A549 treated with GW870086 at 1 μM for 4 hours (cell line): ENCODE measurements at places on chromosomes 1 and 21. TPM values are rescaled to one million over a fixed set of nuclear protein-coding genes. Genes with fewer than 3 reads are reported as not detected.

The MAGI3 gene
- 3.4 to 4.4 TPM (median 3.8 TPM) in 5 replicates for total RNA-seq

The SELL gene
- 0.08 to 1.5 TPM (median 0.17 TPM) in 5 replicates for total RNA-seq

The LRRC42 gene
- 27.6 to 28.8 TPM (median 28.4 TPM) in 5 replicates for total RNA-seq

The IFFO2 gene
- total RNA-seq, result 6.3 to 9.4 TPM (median 8.9 TPM) in 5 replicates

The SLC35F3 gene
- 4.0 to 5.4 TPM (median 5.3 TPM) in 5 replicates for total RNA-seq

The ZNF648 gene
- total RNA-seq, result not detected in 5 replicates

The AHDC1 gene
- total RNA-seq, result 22.4 to 30.6 TPM (median 27.6 TPM) in 5 replicates

The ELAPOR1 gene
- total RNA-seq, result 0.38 to 1.1 TPM (median 0.44 TPM) in 5 replicates

The SLC2A5 gene
- 0.06 to 0.77 TPM (median 0.33 TPM) in 5 replicates for total RNA-seq

The CFHR3 gene
- total RNA-seq, result 0.08 to 0.20 TPM (median 0.15 TPM) in 4 of 5 replicates, not detected in the other

The MYOG gene
- total RNA-seq, result not detected in 5 replicates

The FCER1A gene
- not detected in 5 replicates for total RNA-seq

The IL10RB gene
- 17.3 to 20.2 TPM (median 18.5 TPM) in 5 replicates for total RNA-seq

The PGBD5 gene
- 0.35 to 0.66 TPM (median 0.42 TPM) in 5 replicates for total RNA-seq

The FNDC5 gene
- total RNA-seq, result 0.32 to 0.74 TPM (median 0.62 TPM) in 5 replicates

The OLIG1 gene
- total RNA-seq, result not detected in 5 replicates

The CD5L gene
- not detected in 5 replicates for total RNA-seq

The TOR3A gene
- total RNA-seq, result 40.3 to 45.8 TPM (median 43.2 TPM) in 5 replicates

The PLA2G2C gene
- total RNA-seq, result not detected in 5 replicates

The SLAMF6 gene
- total RNA-seq, result not detected in 5 replicates

The CHIA gene
- total RNA-seq, result not detected in 5 replicates

The TLCD4 gene
- 6.5 to 11.0 TPM (median 10.6 TPM) in 5 replicates for total RNA-seq

The EPHB2 gene
- 34.2 to 44.3 TPM (median 39.2 TPM) in 5 replicates for total RNA-seq

The SPOCD1 gene
- total RNA-seq, result 3.7 to 6.4 TPM (median 4.4 TPM) in 5 replicates

The OLIG2 gene
- total RNA-seq, result not detected in 5 replicates

The HMCN1 gene
- total RNA-seq, result 0.01 to 0.43 TPM (median 0.04 TPM) in 4 of 5 replicates, not detected in the other

The C1orf74 gene
- total RNA-seq, result 1.1 to 1.6 TPM (median 1.6 TPM) in 5 replicates

The PGLYRP3 gene
- not detected in 5 replicates for total RNA-seq

The MNDA gene
- total RNA-seq, result not detected in 5 replicates

The FCGR3B gene
- not detected in 5 replicates for total RNA-seq

The OR10K1 gene
- total RNA-seq, result not detected in 5 replicates

The ZNF695 gene
- 2.3 to 3.3 TPM (median 2.9 TPM) in 5 replicates for total RNA-seq

The NHLH1 gene
- total RNA-seq, result 0.30 to 0.51 TPM (median 0.38 TPM) in 5 replicates

The WDR64 gene
- total RNA-seq, result not detected in 5 replicates

The KRTAP22-1 gene
- total RNA-seq, result not detected in 5 replicates

The S100A12 gene
- total RNA-seq, result not detected in 5 replicates

The IQCC gene
- 1.7 to 2.1 TPM (median 2.0 TPM) in 5 replicates for total RNA-seq

The DMRTA2 gene
- total RNA-seq, result 0.06 to 0.21 TPM (median 0.16 TPM) in 5 replicates

The TSPAN1 gene
- 1.8 to 4.9 TPM (median 2.2 TPM) in 5 replicates for total RNA-seq

The SLC6A9 gene
- 12.2 to 17.9 TPM (median 15.7 TPM) in 5 replicates for total RNA-seq

The USH2A gene
- total RNA-seq, result not detected in 5 replicates

The ZYG11B gene
- total RNA-seq, result 3.6 to 6.4 TPM (median 5.3 TPM) in 5 replicates

The ALX3 gene
- not detected in 5 replicates for total RNA-seq

The PLPPR5 gene
- not detected in 5 replicates for total RNA-seq

The HEYL gene
- 2.9 to 3.6 TPM (median 3.0 TPM) in 5 replicates for total RNA-seq

The TNFSF18 gene
- total RNA-seq, result not detected in 5 replicates

The ACTL8 gene
- 1.4 to 2.2 TPM (median 1.6 TPM) in 5 replicates for total RNA-seq

The AJAP1 gene
- not detected in 5 replicates for total RNA-seq

The SNX7 gene
- total RNA-seq, result 22.7 to 38.0 TPM (median 26.5 TPM) in 5 replicates

The KLF17 gene
- 0.57 to 0.67 TPM (median 0.63 TPM) in 5 replicates for total RNA-seq

The TMEM240 gene
- 0.39 to 0.81 TPM (median 0.44 TPM) in 4 of 5 replicates, not detected in the other for total RNA-seq

The WNT9A gene
- total RNA-seq, result 6.1 to 8.5 TPM (median 7.8 TPM) in 5 replicates

The SMYD2 gene
- 27.1 to 37.5 TPM (median 36.4 TPM) in 5 replicates for total RNA-seq

The ALPL gene
- 0.24 to 0.57 TPM (median 0.34 TPM) in 5 replicates for total RNA-seq

The PDE4B gene
- 8.5 to 11.7 TPM (median 10.9 TPM) in 5 replicates for total RNA-seq

The SEC16B gene
- total RNA-seq, result 0.62 to 0.86 TPM (median 0.75 TPM) in 5 replicates

The NBPF4 gene
- 0.05 to 0.14 TPM (median 0.14 TPM) in 3 of 5 replicates, not detected in the others for total RNA-seq

The ZC3H12A gene
- total RNA-seq, result 33.2 to 47.8 TPM (median 41.9 TPM) in 5 replicates

The ITLN1 gene
- total RNA-seq, result not detected in 5 replicates

The ICOSLG gene
- total RNA-seq, result 3.7 to 5.0 TPM (median 4.4 TPM) in 5 replicates
